ENCODE measurements at places on chromosomes 7 and 10. TPM values are rescaled to one million over a fixed set of nuclear protein-coding genes. Genes with fewer than 3 reads are reported as not detected.

The FBXL13 gene
- total RNA-seq = 0.30 TPM

The TMEM196 gene
- total RNA-seq = not detected

The PHF14 gene
- 22.3 TPM for total RNA-seq

The PDLIM1 gene
- 143 TPM for total RNA-seq

The IRF5 gene
- total RNA-seq = 14.9 TPM

The SORCS3 gene
- total RNA-seq = not detected

The SYT15 gene
- total RNA-seq = 2.7 TPM

The FANK1 gene
- total RNA-seq = 3.1 TPM

The PRRT4 gene
- total RNA-seq = 0.41 TPM

The VSTM4 gene
- 0.50 TPM for total RNA-seq

The TAS2R5 gene
- 0.40 TPM for total RNA-seq

The MYO1G gene
- 0.09 TPM for total RNA-seq

The PLCE1 gene
- total RNA-seq = 6.3 TPM

The HMX3 gene
- total RNA-seq = not detected

The SUGCT gene
- total RNA-seq = 1.5 TPM

The ECHDC3 gene
- 10.1 TPM for total RNA-seq

The ENTPD7 gene
- total RNA-seq = 19.9 TPM

The PON3 gene
- 28.2 TPM for total RNA-seq

The NPY4R gene
- 47.6 TPM for total RNA-seq

The GRID2IP gene
- 0.01 TPM for total RNA-seq

The PARP12 gene
- 26.5 TPM for total RNA-seq

The ARPC1A gene
- 134 TPM for total RNA-seq

The HOXA5 gene
- 6.6 TPM for total RNA-seq

The HABP2 gene
- 0.07 TPM for total RNA-seq

The SLC39A12 gene
- not detected for total RNA-seq
